ENCODE measurements at places on chromosomes 2 and 18.
A peak's percentile ranks its signal among the peaks of the same experiment; 100 is the strongest.

DNA sequence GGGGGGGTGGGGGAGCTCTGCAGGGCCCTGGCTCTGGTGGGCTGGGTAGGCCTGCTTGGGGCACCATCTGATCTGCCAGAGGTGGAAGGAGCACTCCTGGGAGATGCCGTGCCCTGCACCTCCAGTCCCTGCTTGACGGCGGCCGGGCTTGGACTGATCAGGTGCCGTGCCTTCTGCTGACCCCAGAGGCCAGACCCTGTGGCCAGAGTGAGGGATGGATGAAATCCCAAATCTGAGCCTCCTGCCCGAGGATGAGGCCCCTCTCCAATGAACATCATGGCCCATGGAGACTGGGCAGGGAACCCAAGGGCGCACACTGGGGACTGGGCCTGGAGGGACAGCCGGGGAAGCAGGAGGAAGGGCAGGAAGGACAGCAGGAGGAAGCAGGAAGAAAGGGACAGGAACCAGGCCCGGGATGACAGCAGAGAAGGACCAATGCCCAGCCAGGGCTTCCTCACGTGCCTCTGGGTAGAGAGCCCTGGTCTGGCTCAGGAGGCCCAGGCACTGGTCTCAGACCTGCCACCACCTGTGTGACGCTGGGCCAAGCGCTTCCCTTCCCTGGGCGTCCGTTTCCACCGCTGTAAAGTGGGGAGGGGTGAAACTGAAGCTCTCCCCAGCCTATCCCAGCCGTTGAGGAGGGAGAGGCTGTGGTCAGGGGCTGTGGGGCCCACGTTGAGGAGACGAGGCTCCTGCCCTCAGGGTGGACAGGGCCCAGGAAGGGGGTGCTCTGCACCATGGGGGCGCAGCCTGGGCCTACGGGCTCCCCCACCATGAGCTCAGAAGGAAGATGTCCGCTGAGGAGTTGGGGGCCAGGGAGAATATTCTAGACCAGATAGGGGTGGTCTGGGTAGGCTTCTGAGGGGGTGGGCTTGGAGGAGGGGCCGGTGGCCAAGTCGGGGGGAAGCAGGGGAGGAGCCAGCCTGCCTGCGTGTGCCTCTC, 1.0 kb upstream of the GPR35 start:
- H3K4me1 ChIP-seq: peaks cover 57% of the 10 kb centered on the region
- peak overlapping the region; percentile 73 for H3K4me3 ChIP-seq
- peaks cover 9% of the 10 kb centered on the region for H3K36me3 ChIP-seq

- DNase-seq: no peak
- H3K27ac ChIP-seq: peak overlapping the region; percentile 95
- peaks cover 12% of the 10 kb centered on the region for H3K36me3 ChIP-seq
- H3K27me3 ChIP-seq: no peaks in the 10 kb centered on the region
- H3K4me1 ChIP-seq: peaks cover 20% of the 10 kb centered on the region
These were observed 22.5 kb downstream of the PASK start for GRCh38 chr2:241126771-241127202.

GRCh38 chr2:3025261-3025660, 352.4 kb downstream of the EIPR1 start:
- H3K36me3 ChIP-seq: peaks cover 2% of the 10 kb centered on the region
- no peak for DNase-seq
- H3K4me3 ChIP-seq: no peak overlapping the region
- no peaks in the 10 kb centered on the region for H3K4me1 ChIP-seq
- H3K27me3 ChIP-seq: peaks cover 38% of the 10 kb centered on the region

DNA sequence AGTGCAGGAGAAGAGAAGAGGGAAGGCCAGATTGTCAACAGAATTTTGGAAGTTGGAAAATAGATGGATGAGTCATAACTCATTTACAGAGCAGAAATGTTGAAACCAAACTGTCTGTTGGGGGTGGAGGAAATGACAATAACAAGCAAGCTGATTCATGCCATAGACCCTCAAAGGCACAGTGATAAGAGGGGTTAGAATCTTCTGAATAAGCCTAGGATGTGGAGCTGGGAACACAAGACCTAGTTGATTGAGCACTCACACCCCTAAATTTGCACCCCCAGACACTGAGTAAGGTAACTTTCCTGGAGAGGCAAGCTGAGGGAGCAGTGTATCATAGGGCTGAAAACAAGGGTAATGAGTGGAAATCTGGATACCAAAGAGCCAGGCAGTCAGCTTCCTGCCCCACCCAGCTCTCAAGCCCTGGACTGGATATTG, 141.4 kb downstream of the SCG2 start:
- H3K27ac ChIP-seq: no peak overlapping the region
- H3K27me3 ChIP-seq: no peaks in the 10 kb centered on the region
- H3K4me1 ChIP-seq: no peaks in the 10 kb centered on the region
- peaks cover 3% of the 10 kb centered on the region for H3K36me3 ChIP-seq

DNA sequence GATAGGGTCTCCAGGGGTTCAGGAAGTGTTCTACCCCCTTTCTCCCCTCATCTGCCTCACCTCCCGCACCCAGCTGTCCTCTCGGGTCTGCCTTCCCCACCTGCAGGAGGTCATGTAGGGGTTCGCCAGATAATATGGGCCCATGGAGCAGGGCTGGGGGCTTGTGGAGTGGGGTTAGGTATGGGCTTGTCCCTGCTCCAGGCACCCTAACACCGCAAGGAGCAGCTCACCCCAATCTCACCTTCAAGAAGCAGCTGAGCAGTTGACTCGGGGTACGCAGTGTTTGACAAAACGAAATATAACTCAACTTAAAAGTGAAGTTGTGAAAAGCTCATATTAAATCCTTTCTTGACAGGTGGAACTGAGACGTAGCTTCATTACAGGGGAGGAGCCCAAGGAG, 99.6 kb downstream of the CTIF start:
- peaks cover 48% of the 10 kb centered on the region for H3K27me3 ChIP-seq
- no peak overlapping the region for H3K27ac ChIP-seq
- no peak overlapping the region for H3K4me3 ChIP-seq
- H3K4me1 ChIP-seq: no peaks in the 10 kb centered on the region

- peaks cover 14% of the 10 kb centered on the region for H3K27me3 ChIP-seq
- no peaks in the 10 kb centered on the region for H3K36me3 ChIP-seq
- H3K4me3 ChIP-seq: no peak overlapping the region
- no peak overlapping the region for H3K27ac ChIP-seq
- DNase-seq: no peak
These were observed 22.7 kb upstream of the INHBB start for GRCh38 chr2:120323214-120323613.

GRCh38 chr2:42879121-42879705, 86.8 kb upstream of the HAAO start:
- H3K4me1 ChIP-seq: no peaks in the 10 kb centered on the region
- H3K36me3 ChIP-seq: peaks cover 2% of the 10 kb centered on the region
- H3K27me3 ChIP-seq: no peaks in the 10 kb centered on the region
- H3K4me3 ChIP-seq: no peak overlapping the region
- no peak overlapping the region for H3K27ac ChIP-seq

DNA sequence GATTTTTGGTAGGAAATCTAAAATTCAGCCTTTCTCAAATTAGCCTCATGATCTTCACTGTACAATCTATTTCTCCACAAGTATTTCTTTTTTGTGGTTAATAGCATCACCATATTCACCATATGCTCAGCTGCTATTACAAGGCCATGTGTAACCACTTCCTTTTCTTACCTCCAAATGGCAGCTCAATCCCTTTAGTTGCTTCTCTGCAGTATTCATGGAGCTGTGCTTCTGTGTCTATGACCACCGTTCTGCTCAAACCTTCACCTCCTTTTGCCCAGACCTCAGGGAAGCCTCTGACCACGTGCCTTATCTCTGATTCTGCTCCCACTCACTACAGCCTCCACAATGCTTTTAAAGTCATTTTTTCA, 126.7 kb upstream of the TMEM200C start:
- no peak overlapping the region for H3K4me3 ChIP-seq
- H3K27ac ChIP-seq: no peak overlapping the region
- H3K27me3 ChIP-seq: no peaks in the 10 kb centered on the region
- no peaks in the 10 kb centered on the region for H3K36me3 ChIP-seq
- no peaks in the 10 kb centered on the region for H3K4me1 ChIP-seq
- DNase-seq: no peak

DNA sequence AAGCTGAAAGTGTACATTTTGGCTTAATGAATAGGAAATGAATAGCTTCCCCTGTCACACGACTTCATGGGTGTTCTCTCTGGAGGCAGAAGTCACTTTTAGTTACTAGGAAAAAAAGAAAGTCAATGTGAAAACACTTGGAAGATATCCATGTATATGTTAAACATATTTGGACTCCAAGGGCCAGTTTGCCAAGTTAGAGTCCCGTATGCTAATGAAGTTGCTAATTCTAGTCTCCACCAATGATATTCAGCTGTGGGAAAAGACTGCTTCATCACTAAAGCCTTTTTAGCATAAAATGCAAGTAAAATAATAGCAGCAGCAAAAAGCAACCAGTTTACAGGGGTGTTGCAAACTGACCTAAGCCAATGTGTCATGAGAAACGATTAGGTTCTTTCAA, 108.7 kb downstream of the PLCL1 start:
- H3K27me3 ChIP-seq: peaks cover 30% of the 10 kb centered on the region
- H3K4me1 ChIP-seq: no peaks in the 10 kb centered on the region
- no peaks in the 10 kb centered on the region for H3K36me3 ChIP-seq
- H3K4me3 ChIP-seq: no peak overlapping the region
- DNase-seq: no peak

DNA sequence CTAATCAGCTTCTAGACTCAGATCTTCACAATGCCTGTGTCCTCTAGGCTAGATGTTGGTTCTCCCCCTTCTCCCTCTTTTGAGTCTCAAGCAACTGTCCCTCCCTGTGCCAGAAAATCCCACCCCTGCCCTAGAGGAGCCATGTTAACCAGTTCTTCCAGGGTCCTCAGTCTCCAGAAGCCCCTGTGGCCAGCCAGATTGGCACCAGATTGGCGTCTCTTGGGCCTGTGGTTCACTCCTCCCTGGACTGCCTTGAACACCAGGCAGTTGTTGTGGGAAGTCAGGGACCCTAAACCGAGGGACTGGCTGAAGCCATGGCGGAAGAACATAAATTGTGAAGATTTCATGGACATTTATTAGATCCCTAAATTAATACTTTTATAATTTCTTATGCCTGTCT, 36.6 kb downstream of the CYP26B1 start:
- no peak overlapping the region for H3K27ac ChIP-seq
- no peaks in the 10 kb centered on the region for H3K4me1 ChIP-seq
- H3K27me3 ChIP-seq: peaks cover 36% of the 10 kb centered on the region
- H3K36me3 ChIP-seq: peaks cover 2% of the 10 kb centered on the region
- no peak overlapping the region for H3K4me3 ChIP-seq

DNA sequence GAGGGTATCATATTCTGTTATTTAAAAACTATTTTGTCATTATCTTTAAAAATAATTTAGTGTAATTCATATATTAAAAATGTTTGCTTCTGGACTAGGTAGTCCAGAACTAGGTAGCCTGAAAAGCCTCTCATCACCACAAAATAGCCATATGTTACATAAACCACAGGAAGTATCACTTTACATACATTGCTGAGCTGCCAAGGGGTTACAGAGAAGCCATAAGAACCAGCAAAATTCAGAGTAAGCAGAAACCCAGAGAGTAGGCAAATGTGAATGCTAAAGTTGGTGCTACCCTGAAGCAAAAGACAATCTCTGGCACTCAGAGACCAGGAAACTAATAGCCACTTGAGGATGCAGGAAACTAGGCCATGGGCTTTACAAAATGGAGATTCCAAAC, 60.9 kb downstream of the LOXHD1 start:
- H3K27me3 ChIP-seq: peaks cover 23% of the 10 kb centered on the region
- no peak for DNase-seq
- no peak overlapping the region for H3K27ac ChIP-seq
- H3K4me1 ChIP-seq: peaks cover 9% of the 10 kb centered on the region
- H3K36me3 ChIP-seq: peaks cover 1% of the 10 kb centered on the region

DNA sequence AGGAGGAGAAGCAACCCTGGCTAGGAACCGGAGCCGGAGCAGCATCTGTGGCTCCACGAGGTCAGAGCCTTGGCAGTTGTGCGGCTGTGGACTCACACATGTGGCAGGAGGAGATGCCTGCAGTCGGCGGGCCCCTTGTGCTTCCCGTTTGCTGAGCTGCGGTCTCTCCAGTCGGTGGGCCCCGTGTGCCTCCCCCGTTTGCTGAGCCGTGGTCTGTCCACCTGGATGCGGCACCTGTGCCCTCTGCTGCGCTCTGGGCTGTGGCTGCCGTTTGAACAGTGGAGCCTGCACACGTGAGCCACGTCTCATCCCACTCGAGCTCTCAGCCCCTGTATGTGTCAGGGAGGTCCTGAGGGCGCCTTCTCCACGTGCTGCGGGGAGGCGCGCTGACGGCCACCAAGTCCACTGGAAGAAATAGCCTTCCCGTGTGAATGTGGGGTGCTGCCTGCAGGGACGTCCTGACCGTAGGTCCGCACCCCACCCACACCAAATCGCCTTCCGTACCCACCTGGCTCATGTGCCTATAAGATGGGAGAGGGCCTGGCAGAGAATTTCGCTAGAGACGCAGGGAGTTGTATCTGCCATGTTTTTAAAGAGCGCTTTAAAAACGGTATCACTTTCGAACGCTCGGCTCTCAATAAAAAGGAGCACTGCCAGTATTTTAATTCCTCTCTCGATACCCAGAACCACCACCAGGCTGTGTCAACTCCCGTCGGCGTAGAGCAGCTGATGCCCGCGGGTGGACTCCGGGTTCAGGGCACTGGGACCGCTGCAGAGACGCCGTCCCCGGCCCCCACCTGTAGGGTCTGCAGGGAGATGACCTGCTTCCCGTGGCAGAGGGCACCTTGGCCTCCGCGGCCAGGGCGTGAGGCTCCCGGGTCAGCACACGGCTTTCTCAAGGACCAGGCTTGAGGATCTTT, 117.0 kb downstream of the NFATC1 start:
- no peak overlapping the region for H3K4me3 ChIP-seq
- H3K4me1 ChIP-seq: peaks cover 29% of the 10 kb centered on the region
- H3K36me3 ChIP-seq: peaks cover 4% of the 10 kb centered on the region
- H3K27me3 ChIP-seq: no peaks in the 10 kb centered on the region
- H3K27ac ChIP-seq: no peak overlapping the region
- DNase-seq: no peak

DNA sequence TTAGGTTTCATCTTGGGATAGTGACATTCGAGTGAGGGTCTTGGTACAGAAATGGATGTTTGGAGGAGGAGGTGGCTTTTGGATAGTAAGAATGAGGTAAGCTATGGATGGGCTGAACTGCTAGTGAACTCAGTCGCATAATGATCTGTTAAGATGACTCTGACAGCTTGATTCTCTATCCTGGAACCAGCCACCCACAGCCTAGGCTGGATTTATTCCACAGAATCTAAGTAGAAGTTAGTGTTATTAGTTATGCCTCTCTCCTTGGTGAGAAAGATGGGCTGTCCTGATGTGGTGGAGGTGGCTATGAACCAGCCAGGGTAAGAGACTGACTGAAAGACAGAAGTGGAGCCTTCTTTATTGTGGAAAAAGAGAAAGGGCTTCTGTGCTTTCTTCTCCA, 22.4 kb downstream of the IL36A start:
- no peaks in the 10 kb centered on the region for H3K36me3 ChIP-seq
- no peak overlapping the region for H3K4me3 ChIP-seq
- peaks cover 64% of the 10 kb centered on the region for H3K27me3 ChIP-seq
- no peak overlapping the region for H3K27ac ChIP-seq
- no peak for DNase-seq
- H3K4me1 ChIP-seq: no peaks in the 10 kb centered on the region
